SK-N-SH treated with all-trans-retinoic acid at 6 μM for 48 hours (cell line): ENCODE measurements at places on chromosomes 4 and X.

- ATAC-seq = peak; percentile 93
Observed at GRCh38 chr4:74283614-74284013, 24.7 kb upstream of the EPGN start.

DNA sequence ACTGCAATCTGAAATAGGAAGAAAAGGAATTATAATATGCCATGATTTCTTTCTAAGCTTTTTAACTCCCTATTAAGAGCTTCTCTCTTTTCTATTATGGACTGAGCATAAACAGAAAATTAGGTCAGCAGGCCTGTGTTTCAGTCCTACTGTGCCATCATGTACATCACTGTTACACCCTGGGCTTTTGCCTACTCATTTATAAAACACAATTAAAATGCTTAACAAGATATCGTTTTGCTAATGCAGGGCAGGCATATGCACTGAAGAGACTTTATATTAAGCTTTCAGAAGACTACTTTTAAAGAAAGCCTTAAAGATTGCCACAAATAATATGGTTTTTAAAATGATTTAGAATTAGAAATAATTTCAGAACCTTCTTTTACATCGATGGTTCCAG, 828 bp upstream of the BBS12 start:
- no peak for ATAC-seq

DNA sequence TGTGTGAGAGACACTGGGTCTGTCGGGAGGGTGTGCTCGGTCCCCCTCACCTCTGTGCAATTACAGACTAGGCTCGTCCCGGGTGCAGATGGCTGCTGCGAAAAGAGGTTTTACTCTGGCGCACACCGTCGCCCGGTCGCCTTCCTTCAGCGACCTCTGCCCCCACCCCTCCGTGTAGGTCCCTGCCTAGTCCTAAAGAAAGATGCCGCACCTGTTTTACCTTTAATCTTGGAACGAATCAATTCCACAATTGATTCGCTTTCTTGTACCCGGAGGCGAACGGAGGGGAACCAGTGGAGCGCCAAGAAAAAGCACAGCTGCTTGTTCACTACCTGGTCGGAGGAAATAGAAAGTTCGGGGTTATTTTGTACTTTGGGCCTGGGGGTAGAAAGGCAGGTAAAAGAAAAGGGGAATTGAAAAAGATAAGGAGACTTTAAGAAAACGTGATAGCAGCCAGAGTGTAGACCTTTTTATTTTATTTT, 1.2 kb downstream of the NPNT start:
- ATAC-seq = no peak

- no peak for ATAC-seq
Observed at GRCh38 chr4:141635736-141636081, 674 bp upstream of the IL15 start.

GRCh38 chr4:6694177-6694901, 661 bp downstream of the S100P start:
- no peak for ATAC-seq

DNA sequence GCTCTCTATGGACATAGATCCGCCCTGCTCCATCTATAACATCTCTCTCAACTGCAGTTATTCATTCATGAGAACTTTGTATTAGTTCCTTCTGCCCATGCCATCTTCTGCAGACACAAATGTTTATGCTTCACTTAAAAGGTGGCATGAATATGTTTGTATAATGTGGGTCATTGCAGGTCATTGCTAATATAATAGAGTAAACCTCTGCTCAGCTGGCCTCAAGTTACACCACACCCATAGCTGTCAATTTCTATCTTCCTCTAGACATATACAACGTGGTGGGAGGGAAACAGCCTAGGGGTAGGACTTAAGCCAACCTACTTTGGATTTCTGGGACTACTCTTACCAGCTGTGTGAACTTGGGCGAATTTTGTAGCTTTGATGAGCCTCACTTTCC, 129.8 kb downstream of the ATXN3L start:
- ATAC-seq = 0 out of 3 replicates have a peak, but pooled peaks have one; percentile 29

GRCh38 chrX:115054876-115055275, 37.5 kb upstream of the IL13RA2 start:
- no peak for ATAC-seq

DNA sequence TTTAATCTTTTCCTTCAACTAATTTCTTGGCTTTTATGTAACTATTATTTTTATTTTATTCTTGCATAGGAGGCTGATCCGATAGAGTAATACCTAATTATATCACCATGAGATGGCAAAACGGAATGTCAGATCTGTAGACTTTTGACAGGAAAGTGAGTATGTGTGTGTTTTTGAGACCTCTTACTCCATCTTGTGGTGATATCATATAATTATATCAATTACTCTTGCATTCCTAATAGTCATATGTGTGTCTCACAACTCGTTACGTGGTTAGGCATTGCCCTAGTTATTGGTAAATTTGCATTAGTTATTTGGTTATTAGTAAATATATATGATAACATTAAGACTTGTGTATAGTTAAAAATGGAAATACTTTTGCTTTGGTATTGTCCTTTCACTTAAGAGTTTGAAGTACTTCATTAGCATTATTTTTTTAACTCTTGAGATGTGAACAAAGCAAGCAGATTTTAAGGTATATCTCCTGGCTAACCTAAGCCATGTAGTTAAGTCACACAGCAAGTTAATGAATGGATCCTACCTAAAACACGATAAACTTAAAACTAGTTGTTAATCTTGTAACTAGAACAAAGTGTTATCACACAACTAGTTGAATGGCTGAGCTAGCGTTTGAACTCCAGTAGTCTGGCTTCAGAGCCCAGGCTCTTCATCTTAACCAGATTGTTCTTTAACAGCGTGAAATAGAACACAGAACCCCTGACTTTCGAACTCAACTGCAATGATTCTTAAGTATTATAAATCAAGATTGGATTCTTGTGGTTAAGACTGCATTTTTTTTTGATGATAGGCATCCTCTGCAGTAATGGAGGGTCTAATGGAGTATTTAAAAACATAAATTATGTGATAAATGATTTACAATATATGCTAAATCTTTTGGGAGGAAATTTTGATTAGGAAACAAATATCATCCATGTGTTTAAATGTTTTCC, 67.1 kb downstream of the PGRMC2 start:
- ATAC-seq = peak; percentile 86

DNA sequence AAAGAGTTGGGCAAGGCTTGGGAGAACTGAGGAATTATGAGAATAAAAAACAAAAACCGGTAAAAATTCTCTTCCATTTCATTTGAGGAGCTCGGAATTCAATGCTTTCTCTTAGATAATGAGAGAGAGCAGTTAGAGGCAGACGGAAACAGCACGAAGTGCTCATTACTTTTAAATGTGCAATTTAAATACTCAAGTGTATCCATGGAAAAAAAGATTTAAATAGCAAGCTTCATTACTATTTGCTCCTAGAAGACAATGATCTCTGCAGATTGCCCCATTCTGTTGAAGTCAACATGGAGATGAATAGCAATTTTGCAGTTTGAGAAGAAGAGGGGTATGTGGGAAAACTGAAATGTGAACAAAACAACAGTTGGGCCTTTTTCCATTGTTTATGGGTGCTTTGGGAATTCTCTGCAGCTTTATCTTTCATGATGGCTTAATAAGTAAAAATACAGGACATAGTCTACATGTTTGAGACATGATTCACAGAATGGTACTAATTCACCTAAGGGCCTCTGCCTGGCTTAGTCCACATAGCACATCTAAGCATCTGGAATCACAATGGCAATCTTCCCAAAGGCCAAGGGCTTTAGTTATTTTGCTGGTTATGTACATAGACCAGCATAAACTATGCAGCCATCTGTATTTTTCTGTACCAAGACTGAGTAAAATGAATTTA, 512.7 kb upstream of the FAT1 start:
- no peak for ATAC-seq

- no peak for ATAC-seq
Observed at GRCh38 chr4:100806988-100807387, 289.2 kb upstream of the EMCN start.

DNA sequence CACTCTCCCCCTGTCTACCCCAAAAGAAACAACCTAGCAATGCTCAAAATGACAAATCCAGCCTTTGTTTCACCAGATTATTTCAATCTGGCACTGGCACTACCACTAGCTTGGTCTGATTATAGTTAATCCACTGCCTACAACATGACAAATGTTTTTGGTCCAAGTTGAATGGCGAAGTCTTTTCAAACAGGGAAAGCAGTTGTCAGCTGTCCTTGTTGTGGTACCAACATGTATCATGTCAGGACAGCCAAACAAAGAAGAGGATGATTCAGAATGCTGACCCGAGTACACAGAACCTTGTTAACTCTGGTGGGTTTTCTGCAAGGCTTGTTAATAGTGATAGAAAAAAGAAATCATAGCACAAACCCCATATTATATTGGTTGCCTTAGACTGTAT, 160.8 kb upstream of the ANK2 start:
- no peak for ATAC-seq

DNA sequence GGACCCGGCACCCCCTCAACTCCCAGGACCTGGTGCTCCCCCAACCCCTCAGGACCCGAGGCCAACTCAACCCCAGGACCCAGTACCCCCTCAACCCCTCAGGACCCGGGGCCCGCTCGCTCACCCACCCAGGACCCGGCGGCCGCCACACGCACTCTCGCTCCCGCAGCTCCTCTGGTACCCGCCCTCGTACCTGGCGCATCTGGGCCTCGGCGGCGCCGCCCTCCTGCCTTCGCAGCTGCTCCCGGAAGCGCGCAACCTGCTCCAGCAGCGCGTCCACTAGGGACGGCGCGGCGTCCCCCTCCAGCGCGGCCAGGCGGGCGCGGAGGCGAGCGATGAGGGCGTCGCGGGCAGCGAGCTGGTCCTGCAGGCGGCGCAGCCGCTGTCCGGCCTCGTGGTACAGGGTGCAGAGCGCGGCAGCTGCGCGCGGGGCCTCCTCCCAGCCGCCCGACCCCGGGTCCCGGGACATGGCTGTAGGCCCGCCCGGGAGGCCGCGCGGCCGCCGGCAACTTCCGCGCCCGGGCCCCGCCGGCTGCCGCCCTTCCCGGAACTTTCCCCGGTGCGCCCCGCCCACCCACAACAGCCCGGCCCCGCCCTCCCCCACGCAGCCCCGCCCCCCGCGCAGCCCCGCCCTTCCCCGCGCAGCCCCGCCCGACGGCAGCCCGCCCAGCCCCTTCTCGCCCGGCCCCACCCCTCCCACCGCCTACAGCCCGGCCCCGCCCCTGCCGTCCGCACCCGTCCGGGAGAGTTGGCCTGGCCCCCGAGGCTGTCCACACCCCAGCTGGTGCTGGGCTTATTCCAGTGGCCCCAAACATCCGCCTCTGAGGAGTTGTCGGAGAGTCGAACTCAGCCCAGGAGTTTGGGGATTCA, at the start of gene TNIP2:
Gene TNIP2, minus strand, starts transcription at position 516 of the 870 bp plus-strand sequence. Its CDS starts 47 bp downstream, at position 469.
- peak; percentile 87 for ATAC-seq

DNA sequence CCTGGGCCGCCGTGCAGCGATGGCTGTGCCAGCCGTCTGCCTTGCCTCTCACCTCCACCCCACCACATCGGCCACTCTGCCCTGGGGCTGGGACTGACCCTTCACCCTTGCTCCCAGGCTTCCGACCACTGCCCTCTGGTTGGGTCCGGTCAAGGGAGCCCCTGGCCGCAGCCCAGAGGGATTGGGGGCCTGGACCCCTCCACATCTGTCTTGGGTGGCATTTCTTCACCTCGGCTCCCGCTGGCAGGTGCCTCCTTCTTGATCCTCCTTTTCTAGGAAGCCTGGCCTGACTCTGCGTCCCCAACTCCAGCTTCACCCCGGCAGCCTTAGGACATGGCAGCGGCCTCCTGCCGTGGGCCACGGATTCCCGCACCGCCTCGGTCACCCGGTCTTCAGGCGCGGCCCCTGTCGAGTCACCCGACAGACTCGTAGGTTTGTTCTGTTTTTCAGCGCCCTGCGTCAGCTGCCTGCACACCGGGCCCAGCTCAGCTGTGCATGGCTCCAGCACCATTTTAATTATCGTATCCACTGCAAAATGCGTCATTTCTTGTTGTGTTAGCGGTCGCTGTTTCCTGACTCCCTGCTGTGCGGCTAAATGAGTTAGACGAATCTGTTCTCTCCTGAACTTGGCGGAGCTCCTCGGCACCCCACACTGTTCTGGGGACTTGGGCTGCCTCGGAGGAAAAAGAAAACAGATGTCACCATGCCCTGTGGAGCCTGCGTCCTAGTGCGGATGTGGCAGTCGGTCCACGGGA, 124.0 kb downstream of the FAM53A start:
- ATAC-seq = no peak

DNA sequence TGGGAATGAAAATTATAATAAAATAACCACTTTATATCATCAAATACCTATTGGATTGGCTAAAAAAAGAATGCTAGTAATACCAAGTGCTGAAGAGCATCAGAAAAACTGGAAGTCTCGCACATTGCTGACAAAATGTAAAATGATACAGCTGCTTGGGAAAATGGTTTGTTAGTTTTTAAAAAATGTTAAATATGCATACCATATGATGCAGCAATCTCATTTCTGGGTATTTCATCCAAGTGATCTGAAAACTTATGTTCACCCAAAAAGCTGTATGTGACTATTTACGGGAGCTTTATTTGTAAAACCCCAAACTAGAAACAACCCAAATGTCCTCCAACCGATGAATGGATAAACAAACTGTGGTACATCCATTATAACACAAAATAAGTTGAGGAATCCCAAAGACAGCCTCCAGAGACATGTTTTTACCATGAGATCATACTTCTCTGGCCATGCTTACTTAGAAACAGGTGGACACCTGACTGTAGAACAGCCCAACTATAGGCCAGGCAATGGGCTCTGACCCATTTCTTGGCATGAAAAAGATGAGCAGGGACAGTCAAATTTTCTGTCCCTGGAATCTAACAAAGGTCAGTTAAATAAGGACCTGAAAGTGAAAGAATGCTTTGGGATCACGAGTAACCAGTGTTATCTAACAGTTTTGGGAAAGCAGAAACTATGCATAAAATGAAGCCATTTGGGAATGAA, 47.5 kb upstream of the FAM120C start:
- ATAC-seq = 0 out of 3 replicates have a peak, but pooled peaks have one; percentile 41

- peak; percentile 87 for ATAC-seq
Observed at GRCh38 chrX:131728295-131729145, 184.6 kb downstream of the OR13H1 start.

- no peak for ATAC-seq
Observed at GRCh38 chr4:72587334-72587733, 18.3 kb upstream of the ADAMTS3 start.

- ATAC-seq = no peak
Observed at GRCh38 chr4:127844601-127845116, 36.0 kb upstream of the PLK4 start.

GRCh38 chr4:177391953-177392352, 50.3 kb downstream of the AGA start:
- no peak for ATAC-seq

GRCh38 chr4:100130491-100130890, 59.8 kb downstream of the DDIT4L start:
- no peak for ATAC-seq
